ENCODE measurements at places on chromosomes 11 and 22.

DNA sequence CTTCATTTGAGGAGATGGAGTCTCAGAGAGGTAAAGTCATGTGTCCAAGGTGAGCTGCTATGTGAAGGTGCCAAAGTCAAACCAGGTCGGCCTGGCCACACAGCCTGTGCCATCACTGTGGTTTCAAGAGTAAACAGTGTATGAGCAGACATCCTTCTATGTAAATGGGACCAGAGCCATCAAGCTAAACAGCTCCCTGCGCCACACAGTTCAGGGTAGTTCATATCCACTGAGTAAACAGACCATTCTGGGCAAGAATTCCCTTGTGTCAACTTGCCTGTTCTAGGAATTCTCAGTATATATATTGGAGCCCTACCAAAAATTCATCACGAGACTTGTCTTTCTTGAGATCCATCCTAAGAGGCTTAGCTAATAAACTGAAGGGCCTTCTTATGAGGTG lies 77.5 kb downstream of the AMOTL1 start:
- no peak for DNase-seq

- DNase-seq = no peak
Observed at GRCh38 chr22:40748388-40749355, 69.4 kb downstream of the MCHR1 start.

GRCh38 chr11:8105666-8106065 lies 24.7 kb downstream of the TUB start:
- no peak for DNase-seq

DNA sequence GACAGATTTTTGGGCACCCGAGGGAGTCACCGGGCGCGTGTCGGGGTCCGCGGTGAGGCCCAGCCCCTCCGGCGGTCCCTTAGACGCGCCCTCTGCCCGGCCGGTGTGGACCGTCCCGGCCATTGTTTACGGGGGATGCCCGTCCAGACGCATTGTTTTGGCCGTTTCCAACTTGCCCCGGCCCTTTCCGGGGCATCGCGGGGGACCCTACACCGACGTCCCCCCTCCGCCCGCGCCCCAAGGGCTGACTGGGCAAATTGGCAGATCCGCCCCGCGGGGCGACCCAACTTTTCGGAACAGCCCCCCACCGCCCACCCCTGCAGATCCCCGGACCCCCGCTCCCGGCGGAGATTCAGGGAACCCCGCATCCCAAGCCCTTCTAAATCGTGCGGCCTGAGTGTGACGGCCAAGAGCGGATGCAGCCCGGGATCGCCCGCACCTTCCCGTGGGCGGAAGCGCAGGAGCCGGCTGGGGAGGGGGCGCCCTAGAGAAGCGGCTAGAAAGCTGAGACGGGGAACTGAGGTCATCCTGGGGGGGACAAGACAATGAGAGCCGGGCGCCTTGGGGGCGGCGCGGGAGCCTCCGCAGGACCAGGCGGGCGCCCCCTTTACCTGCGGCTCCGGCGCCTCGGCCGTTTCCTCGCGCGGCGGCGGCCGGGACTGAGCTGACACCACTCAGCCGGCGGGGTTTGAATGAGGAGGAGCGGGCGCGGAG lies 17.1 kb upstream of the CCT8L2 start:
- DNase-seq = no peak

DNA sequence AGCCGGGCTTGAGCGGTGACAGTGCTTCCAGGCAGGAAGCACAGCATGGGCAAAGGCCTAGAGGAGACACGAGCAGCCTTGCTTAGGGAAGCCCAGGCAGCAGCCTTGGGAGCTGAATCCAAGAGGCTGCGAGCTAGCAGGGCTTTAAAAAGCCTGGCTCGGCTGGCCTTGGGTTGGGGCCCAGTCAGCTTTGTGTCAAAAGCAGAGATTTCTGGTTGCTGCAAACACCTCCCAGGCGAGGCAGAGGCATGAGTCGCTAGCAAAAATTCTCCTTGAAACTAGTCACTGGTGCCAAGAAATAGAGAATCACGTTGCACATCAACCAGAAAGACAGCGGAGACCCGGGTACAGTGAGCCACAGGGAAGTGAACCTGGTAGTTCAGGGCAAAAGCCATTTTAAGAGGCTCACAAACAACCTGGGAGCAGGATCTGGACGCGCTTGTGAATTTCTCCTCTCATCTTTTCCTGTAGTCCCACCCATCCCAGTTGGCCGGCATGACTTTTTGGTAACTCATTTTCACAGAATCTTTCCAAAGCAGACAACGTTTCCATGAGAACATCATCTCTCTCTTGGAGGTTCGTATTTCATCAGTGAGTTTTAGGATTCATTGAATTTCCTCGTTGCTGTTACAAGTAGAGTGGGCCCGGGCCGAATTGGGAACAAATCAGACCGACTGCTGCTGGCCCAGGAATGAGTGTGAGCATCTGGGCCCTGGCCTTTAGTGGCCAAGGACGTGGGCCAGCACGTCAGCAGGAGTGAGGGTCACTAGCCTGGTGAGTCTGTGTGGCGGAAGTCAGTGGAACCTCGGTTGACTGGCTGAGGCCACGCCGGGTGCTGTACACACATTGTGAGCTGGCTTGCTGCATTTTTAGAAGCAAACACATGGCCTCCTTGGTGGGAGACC lies 16.4 kb upstream of the FGF4 start:
- DNase-seq = no peak

GRCh38 chr11:110147962-110148709 lies 54.9 kb downstream of the ZC3H12C start:
- DNase-seq = no peak

DNA sequence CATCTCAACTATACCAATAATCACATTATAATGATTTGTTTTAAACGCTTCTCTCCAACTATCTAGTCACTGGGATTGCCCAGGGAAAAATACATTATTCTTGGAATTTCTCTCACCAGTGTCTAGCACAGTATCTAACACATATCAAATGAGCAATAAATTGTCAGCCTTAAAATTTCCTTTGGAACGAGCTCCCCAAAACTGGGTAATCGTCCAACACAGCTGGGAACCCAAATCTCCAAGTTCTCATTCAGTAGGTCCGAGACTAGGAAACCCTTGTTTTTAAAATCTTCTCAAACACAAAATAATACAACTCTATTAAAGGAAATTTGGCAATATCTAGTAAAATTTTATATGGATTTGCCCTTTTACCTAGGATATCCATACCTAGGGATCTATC lies 327.8 kb upstream of the ARHGAP42 start:
- DNase-seq = no peak

DNA sequence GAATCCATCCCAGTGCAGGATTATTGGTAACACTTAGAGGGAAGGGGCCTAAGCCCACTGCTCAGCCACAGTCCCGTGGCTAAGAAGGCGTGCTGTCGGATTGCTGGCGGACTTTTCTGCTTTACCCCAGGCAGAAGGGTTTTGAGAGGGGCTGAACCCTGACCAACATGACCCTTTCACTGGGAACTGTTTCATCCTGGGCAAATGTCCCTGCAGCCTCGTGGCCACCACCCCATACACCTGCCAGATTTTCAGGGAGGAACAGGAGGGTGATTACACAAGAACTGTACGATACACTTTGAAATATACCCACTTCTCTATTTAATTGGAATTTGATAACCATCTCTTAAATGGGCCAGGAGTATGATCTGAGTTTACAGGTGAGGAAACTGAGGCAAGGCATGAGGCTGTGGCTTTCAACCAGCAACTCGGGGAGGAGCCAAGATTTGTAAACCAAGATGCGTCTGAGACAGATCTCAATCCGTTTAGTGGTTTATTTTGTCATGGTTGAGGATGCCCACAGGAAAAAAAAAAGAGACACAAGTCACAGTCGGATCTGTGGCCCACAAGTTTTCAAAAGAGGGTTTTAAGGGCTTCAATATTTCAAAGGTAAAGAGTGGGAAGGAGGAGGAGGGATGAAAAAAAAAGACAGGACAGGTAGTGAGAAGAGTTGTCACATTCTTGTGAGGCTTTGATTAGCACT lies 6.1 kb upstream of the APOL3 start:
- DNase-seq = no peak

DNA sequence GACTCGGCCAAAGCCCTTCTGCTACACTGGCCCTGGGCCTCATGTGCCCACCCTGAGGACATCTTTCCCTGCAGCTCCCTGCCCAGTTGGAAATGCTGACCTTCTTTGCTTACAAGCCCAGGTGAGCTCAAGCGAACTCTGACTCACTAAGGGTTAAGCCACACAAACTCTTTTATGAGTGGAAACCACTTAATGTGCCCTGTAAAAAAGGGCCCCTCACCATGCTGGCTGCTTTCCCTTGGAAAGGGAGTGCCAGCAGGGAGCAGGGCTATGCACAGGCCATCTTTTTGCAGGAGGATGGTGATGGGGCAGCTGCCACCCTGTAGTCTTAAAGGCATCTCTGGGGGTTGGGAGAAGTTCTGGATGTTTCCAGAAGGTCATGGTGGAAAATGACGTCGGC lies 18.7 kb downstream of the EHF start:
- no peak for DNase-seq

GRCh38 chr11:134349109-134349801 lies 17.5 kb downstream of the GLB1L2 start:
- DNase-seq = no peak
